NCI-H2227 treated with DMSO at 0.1 percent for 48 hours (cell line): ENCODE measurements at places on chromosomes 1 and 21.
A peak's percentile ranks its signal among the peaks of the same experiment; 100 is the strongest.

GRCh38 chr1:176894450-176894849 lies 270.1 kb downstream of the ASTN1 start:
- DNase-seq: no peak

DNA sequence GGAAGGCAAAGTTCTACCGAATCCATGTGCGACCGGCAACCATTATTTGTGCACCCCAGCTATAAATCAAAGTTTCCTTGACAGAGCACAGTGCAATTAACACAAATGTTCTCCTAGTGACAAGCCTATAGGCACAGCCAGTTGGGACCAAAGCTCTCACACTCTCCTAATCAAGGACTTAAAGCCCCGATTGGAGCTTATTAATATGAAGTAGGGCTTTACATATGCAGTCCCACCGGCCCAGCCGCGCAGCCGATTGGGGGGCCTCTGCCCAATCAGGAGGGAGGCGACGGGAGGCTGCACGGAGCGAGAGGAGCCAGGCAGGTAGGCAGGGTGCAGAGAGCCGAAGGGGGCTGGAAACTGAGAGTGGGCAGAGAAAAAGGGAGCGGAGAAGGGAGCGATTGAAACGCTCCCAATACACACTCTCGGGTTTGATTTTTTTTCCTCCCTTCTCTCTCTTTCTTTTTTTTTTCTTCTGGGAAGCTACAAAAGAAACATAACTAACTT lies at the start of gene ESRRG:
Gene ESRRG (minus strand): TSS at position 156 of the 507 bp plus-strand sequence. CDS start 130 bp downstream, at position 26.
- peak; percentile 63 for DNase-seq

DNA sequence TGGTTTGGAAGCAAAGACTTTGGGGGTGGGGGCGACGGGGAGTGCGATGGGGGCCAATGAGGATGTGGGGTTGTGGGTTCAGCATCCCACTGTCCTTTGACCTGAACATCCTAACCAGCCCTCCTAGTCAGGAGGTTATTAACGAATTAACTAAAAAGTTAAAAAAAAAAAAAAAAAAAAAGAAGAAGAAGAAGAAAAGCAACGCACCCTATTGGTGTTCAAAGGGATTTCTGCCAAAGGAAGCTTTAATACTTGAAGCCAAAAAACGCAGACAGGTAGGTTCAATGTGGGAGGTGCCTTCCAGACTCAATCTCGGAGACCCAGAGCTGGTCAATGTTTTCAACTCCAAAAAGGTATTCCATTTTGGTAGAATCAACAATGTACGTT lies 2.2 kb downstream of the CLIC6 start:
- no peak for DNase-seq

DNA sequence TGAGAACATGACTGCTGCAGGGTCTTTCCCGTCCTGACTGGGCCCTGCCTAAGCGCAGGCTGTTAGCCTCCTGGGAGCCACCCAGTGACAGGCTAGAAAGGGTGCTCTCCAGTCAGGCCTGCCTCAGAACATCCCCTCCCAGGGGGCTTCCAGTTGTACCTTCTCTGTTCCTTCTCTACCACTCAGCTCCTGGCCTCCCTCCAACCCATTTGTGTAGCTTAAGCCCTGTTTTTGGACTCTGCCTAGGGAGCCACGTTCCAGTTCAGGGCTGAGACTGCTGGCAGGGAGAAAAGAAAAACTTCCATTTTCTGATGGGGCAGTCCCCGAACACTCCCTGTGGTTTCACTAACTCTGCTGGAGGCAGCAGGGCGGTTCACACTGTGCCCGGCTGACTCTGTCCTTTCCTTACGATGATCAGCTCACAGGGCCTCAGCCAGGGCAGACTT lies 15.3 kb upstream of the POU3F1 start:
- DNase-seq: no peak

DNA sequence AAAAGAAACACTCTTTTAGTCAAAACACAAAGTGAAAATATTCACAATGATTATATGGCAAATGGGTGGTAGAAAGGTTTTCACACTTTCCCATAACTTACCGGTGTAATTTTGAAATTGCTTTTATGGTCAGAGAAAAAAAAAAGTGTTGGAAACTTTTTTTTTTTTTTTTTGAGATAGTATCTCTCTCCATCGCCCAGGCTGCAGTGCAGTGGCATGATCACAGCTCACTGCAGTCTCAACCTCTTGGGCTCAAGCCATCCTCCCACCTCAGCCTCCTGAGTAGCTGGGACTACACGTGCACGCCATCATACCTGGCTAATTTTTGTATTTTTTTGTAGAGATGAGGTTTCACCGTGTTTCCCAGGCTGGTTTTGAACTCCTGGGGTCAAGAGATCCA lies 3.3 kb downstream of the IFNGR2 start:
- DNase-seq: no peak

DNA sequence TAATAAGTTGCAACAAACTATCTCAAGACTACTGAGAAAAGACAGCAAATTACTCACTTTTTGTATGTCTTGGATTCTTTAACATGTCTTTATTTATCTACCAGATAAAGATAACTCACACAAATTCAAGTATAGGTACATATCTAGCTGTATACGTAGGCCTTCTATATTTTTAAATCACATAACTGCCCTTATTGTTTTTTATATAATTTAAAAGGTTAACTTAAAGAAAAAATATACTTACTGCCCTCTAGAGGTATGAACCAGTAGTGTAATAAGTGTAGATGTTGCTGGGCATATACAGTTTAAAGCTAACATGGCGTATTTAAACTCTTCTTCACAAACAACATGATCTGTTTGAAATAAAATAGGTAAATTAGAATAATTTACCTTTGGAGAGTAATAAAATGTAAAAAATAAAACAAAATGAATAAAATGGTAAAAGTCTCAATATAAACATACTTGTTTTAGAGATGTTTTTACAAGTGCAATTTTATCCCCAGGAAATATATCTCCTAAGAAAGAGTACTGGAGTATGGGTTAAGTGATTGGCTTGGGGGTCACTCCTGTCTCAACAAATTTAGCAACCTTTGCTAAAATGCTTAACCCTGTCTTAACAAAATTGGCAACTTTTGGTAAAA lies 235.2 kb downstream of the KCNT2 start:
- DNase-seq: peak; percentile 18

GRCh38 chr1:243420016-243420945 lies 164.4 kb downstream of the SDCCAG8 start:
- no peak for DNase-seq

DNA sequence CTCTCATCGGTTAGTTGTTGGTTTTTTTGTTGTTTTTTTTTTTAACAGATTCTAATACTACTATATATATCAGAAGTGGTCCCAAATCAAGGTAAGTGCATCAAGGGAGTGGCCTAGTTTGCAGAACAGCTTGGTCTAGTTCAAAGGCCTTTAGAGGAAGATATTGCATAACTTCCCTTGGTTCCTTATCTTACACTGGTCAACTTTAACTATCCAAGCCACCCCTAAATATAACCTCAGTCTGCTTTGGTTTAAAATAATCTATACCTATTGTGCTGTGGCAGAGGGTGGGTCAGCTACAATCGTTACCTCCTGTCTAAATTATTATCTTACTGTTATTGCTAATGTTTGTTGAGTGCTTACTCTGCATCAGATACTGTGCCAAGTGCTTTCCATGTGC lies 6.9 kb downstream of the S100A12 start:
- DNase-seq: no peak

GRCh38 chr1:220982686-220983085 lies 103.4 kb downstream of the HLX start:
- DNase-seq: no peak

GRCh38 chr1:14894811-14895560 lies 258.6 kb upstream of the TMEM51 start:
- no peak for DNase-seq

GRCh38 chr1:65189576-65190115 lies 41.6 kb downstream of the AK4 start:
- DNase-seq: no peak
